Kidney epithelial cell (primary cell): ENCODE measurements at places on chromosomes 6 and 20.

DNA sequence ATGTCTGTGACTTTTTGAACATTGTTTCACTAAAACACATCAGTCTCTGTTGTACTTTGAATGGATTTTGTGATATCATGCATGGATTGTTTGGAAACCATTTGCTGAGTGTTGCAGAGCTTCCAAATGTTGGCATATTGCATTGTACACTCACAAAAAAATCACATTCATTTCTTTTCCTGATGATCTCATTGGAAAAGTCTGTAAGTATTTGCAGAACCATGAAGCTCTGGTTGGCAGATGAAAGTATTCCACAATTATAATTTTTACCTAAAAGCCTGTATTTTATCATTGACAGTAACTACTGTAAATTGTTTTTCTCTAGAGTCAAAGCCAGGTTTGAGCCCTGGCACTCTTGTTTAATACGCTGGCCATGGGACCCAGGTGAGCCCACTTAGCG is 42.1 kb downstream of the VAPB start:
- DNase-seq: no peak

GRCh38 chr6:6891125-6891721 is 216.5 kb upstream of the RREB1 start:
- DNase-seq: no peak

DNA sequence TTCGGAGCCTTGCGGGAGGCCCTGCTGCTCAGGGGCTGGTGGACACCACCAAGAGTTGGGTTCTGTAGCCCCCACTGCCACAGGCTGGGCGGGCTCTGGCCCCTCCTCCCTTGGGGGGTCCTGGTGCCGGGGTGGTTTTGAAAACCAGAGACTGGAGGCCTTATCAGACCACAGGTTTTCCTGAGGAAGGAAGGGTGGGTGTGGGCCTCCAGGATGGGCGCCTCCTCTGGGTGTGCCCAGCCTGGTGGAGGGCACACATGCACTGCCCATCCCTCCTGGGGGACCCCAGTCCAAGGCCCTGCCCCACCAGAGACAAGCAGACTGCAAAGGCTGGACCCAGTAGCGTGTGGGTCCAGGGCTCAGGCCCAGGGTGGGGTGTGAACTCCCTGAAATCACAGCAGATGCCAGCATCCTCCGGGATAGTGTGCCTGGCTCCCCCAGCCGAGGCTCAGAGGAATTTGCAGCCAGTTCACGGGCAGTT is 13.5 kb upstream of the ZBTB46 start:
- no peak for DNase-seq

- DNase-seq: no peak
Measured at GRCh38 chr6:113668641-113669408, 188.3 kb upstream of the MARCKS start.

GRCh38 chr6:107444277-107444676 is 15.1 kb downstream of the PDSS2 start:
- DNase-seq: no peak

DNA sequence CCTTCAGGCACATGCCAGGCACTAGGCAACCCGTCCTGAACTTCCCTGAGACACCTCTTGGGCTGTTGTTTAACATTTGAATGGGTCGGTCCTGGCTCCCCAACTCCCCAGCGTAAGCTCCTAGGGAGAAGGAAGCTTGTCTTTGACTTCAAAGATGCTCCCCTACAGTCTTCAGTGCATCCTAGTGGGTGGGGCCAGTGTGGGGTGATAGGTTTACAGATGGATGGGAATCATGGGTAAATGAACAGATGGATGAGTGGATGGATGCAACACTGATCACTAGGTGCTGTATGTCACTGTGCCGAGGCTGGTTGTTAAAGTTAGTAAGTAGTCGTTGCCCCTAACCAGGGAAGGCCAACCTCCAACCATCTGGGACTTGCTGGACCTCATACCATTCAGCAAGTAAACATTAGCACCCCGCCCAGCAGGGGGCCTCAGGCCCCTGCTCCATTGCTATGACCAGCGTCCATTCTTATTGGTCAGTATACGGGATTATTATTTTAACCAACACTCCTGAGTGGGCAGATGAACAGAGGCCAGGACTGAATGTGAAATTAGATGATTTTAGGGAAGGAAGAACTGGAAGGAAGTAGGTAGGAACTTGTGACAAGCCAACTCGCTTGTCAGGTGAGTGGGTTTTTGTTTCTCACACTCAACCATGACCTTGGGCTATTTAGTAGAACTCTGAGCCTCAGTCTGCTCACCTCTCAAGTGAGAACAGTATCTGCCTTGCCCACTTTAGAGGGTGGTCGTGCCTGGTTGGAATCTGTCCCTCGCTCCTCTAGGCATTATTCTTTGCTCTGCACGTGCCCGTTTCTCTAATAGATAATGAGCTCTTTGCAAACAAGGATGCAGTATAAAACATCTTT is 82.9 kb upstream of the FOXP4 start:
- DNase-seq: peak; percentile 38

DNA sequence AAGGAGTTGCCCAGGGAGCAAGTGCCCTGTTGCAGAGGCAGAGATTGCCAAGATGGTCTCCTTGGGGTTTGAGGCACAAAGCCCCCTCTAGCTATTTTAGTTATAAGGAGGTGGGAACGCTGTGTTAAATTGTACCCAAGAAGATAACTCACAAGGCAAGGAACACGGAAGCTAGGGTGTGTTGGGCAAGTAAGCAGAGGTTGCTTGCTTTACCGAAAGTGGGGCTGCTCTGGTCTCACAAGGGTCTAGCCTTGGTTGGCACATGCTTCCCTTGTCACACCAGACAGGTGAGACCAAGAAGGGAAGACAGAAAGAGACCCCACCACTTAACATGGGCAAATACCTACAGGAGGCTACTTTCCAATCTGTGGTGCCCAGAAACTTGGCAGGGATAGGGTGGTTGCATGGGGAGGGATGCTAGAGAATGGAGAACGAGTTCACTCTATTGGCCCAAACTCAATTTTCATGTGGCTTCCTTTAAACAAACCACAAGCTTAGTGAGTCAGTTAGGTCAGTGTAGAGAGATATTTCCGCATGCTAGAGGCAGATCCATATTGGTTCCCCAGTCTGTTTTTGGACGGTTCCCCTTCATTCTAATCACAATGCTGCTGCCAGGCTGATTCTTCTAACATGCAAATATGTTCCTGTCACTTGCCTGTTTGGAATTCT is 42.4 kb downstream of the PLAGL1 start:
- no peak for DNase-seq
